ENCODE measurements at places on chromosomes 12 and 14. TPM values are rescaled to one million over a fixed set of nuclear protein-coding genes. Genes with fewer than 3 reads are reported as not detected.

- no peak for ATAC-seq
Observed at GRCh38 chr12:75236206-75236605, 26.6 kb upstream of the KCNC2 start.

Gene OLR1
- not detected for total RNA-seq

DNA sequence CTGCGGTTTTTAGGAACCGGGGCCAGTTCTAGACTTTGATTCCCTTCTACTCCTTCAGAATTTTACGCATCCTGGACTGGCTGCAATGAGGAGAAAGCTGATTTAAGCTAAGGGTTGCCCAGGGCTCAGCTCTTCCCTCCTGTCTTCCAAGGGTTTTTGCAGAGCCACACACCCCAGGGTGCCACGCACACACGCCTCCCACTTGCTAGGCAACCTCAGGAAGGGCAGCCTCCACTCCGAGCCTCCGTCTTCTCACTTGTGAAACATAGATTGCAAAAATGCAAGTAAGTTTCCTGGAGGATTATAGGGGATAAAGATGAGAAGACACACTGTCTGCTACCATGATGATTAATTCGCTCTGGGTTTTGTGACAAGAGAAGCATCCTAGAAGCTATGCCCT is 31.7 kb downstream of the NOS1 start:
- no peak for ATAC-seq

DNA sequence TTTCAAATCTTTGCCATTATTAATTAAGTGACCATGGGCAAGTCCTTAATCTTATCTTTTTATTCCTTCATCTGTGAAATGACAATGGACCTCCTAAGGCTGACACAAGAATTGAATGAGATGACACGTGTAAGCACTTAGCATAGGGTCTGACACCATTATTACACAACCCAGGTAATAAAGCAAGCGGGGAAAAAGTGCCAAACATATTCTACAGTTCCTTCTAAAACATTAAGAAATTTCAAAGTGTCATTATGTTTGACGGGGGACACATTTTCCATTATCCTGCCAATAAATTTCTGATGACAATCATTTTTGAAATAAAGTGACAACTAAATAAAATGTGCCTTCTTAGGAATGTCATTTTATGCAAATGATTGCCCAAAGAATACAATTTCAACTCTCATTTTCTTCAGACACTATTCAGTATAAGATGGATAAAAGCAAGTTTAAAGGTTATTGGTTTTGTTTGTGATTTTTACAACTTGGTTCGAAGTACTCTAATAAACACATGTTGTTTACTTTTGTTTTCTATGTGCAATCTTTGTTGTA is 3.0 kb downstream of the ANKS1B start:
- no peak for ATAC-seq

- no peak for ATAC-seq
Observed at GRCh38 chr14:92984896-92985295, 61.9 kb downstream of the CHGA start.

DNA sequence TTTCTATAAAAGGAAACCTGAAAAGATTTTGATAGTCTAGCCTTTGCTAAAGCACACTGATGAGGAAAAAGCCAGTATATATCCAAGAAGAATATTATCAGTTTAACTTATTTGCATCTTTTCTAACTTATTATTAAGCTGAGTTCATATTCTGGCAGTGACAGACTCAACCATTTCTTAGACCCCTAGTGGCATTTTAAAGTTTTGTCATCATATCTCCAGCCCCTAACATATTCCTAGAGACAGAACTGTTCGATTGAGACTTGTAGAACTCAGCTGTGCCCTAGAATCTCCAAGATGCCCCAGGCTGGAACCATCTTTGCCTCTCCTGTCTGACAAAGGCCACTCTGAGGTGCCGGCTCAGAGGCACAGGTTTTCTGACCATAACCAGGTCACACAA is 365.6 kb downstream of the NELL2 start:
- no peak for ATAC-seq

DNA sequence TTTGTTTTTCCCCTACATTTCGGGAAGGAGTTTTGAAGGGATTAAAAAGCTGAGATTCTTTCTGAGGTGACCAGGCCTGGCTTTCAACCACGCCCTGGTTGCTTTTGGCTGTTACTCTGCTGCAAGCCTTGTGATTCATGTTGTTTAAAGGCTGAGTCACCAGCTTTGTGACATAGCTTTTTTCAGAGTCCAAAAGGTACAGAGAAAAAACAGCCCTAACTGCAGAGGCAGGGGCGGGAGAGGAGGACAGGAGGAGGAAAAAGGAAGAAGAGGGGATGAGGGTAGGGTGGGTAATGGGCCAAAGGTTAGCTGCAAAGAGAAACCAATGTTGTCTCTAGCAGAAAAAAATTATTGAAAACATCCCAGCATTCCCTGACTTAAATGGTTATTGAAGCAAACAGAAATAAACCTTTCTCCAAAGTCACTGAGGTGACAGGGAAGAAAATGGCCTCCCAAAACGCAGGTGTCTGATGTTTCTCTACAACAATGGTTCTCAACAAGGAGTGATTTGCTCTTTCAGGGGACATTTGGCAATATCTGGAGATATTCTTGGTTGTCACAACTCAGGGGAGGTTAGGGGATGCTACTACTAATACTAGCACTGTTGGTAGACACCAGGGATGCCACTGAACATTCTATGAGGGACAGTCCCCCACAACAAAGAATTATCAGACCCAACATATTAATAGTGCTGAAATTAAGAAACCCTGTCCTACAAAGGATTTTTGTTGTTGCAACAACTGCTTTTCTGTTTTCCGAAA is 2.1 kb upstream of the UBC start:
- peak; percentile 13 for ATAC-seq

Gene FBLN5
- 1.4 TPM for total RNA-seq

GRCh38 chr14:34951286-34951685 is 31.5 kb upstream of the SRP54 start:
- ATAC-seq = no peak

DNA sequence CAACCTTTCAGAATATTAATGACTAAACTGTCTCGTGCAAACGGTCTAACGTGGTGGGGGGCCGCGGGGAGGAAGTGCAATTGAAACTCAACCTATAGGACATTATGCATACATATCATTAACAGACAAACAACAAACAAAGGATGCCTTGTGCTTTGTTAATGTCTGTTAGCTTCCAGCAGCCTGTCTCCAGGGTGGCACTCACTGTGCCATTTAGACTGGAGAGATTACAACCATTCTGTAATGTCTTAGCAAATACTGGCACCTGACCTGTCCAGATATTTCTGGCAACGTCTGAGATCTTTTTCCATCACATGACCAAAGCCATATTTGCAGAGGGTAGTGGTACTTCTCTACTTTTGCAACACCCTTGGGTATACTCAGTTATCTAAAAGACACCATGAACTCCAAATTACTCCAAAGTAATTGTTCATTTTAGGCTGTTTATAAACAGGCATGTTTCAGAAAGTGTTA is 11.6 kb downstream of the BHLHE41 start:
- ATAC-seq = no peak

DNA sequence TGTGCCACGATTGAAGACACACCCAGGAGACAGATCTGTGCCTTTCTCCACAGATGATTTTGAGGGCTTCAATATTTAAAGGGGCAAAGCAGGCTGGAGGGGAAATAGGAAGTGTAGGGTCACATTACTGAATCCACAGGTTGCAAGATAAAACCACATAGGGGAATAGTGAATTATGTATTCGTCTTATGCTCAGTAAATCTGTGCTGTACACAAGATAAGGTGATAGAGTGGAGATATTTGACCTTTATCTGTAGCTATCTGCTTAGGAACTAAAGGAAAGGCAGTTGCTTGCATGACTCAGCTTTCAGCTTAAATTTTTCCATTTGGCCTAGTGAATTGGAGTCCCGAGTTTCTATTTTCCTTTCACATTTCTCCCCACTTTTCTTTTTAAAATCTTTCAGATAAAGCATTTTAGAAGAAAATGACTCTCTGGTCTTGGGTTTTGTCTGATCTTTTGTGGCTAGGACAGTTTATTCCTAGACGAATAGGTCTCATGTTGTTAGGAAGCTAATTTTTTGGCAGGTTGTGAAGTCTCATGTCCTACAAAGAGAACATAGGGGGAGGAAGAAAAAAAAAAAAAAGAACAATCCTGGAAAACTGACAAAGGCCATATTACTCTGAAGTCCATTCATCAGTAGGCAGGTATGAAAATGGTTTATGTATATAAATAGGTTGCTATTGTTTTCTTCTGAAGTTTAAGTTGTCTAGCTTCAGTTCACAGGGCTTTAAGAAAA is 55.4 kb downstream of the FBXO33 start:
- ATAC-seq = no peak

Gene CIROP
- not detected for total RNA-seq

- no peak for ATAC-seq
Observed at GRCh38 chr14:48584031-48584430, 908.6 kb upstream of the MDGA2 start.

DNA sequence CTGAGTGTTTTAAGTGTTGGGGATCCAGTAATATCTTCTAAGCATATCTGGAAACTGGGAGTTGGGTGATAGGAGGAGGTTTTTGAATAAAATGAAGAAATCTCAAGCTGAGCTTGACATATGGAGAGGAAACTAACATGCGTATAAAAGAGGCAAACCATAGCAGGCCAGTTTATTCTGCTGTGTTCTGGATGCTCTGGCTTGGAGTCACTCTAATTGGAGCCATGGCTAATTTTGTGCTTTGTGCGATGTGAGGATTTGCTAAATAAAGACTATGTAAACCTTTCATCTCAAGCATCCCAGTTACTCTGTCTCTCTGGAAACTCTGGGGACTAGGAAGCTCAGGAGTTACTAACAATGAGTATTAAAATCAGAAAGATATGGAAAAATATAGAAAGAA is 66.5 kb downstream of the ATF7IP start:
- ATAC-seq = no peak

Gene BEGAIN
- 2.4 TPM for total RNA-seq

Gene HOTAIR
- total RNA-seq = not detected

GRCh38 chr14:71682337-71682736 is 249.9 kb upstream of the RGS6 start:
- ATAC-seq = no peak

GRCh38 chr12:113333418-113333750 is 1.5 kb downstream of the SLC8B1 start:
- ATAC-seq = no peak

Gene CCDC197
- total RNA-seq = 0.37 TPM

Gene P2RX2
- total RNA-seq = not detected

DNA sequence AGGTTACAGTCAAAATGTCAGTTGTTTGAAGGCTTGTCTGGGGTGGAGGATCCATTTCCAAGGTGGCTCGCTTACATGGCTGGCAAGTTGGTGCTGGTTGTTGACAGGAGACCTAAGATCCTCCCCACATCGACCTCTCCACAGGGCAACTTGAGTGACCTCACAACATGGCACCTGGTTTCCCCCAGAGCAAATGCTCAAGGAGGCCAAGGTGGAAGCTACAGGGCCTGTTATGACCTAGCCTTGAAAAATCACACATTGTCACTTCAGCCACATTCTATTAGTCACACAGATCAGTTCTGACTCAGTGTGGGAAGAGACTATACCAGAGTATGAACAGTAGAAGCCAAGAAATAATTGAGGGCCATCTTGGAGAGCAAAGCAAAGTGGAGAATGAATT is 11.3 kb upstream of the GNG2 start:
- peak; percentile 68 for ATAC-seq

Gene AQP2
- total RNA-seq = not detected

DNA sequence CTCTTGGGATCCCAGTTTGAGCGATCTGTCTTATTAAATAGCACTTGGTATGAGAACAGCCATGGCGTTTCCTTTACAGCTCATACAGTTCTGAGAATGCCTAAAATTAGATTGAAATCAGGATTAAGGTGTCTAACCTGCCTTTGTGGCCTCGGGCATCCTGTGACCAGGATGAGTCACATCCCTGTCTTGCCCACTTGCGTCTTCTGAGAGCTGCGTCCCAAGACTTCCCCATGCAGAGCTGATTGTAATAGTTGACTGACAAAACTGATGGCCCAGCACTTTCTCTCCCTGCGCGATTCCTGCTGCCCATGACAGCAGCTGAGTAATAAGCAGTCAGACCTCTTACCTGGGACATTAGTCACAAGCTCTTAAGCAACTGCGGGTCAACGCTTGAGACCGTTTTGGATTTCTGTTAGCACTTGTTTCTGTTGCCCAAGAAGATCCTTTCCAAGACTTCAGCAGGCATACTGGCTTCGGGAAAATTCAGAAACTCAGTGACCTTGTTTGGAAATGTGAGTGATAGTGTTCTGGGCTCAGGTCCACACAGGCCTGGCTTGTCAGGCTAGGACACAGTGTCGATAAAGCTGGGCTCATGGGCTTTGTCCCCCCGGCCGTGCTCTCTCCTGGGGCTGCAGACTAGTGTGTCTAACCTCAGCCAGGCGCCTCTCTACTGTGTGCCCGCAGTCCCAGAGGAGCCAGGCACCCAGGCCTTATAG is 169.9 kb upstream of the HIF1A start:
- peak; percentile 82 for ATAC-seq

GRCh38 chr14:97074856-97075255 is 277.7 kb downstream of the VRK1 start:
- ATAC-seq = no peak

DNA sequence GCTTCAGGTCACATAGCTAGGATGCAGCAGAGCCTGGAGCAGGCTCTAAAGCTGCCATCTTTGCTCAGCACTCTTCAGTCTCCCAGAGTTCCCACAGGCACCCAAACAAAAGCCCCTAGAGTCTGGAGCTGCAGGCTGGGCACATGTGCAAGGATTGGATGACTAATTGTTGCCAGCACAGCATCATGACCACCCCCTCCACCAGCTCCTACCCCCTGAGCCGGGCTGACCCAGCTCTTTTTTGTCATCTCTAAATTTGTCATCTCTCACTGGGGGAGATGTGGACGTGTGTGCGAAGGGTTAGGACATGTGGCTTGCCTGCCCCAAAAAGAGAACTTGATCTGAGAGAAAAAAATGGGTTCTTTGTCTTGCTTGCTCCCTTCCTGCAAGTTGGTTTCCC is 4.3 kb upstream of the MMP19 start:
- peak; percentile 82 for ATAC-seq

DNA sequence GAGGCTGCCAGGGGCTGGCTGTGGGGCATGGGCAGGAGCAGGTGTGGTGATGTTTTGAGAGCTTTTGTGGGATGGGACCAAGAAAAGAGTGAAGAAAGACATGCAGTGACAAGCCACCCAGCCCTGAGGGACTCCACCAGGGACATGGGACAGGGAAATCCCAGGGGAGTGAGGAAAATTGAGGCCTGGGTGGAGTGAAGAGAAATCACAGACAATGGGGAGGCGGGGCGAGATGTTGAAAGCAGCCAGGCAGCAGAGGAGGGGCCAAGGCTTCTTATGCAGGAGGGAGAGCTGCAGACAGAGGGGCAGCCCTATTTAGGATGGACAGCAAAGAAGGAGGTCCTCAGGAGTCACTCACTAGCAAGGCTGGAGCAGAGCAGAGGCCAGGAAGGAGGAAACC is 4.2 kb upstream of the KRT1 start:
- ATAC-seq = no peak

- ATAC-seq = peak; percentile 51
Observed at GRCh38 chr14:73221945-73222344, 15.4 kb upstream of the PAPLN start.

GRCh38 chr12:30064906-30065305 is 281.2 kb upstream of the TMTC1 start:
- no peak for ATAC-seq

Gene PAX9
- not detected for total RNA-seq

Gene BDKRB1
- not detected for total RNA-seq

Gene ATG14
- total RNA-seq = 8.0 TPM

GRCh38 chr12:73726881-73727280 is 810.8 kb upstream of the ATXN7L3B start:
- ATAC-seq = no peak

GRCh38 chr14:26606729-26607312 is 9.0 kb upstream of the NOVA1 start:
- ATAC-seq = no peak
